Activated T-helper 17 cell treated with anti-CD3 and anti-CD28 coated beads, Interleukin-2, amount 50 U/mL, for 72 hours (primary cell): ENCODE measurements at places on chromosomes 3 and 15.

DNA sequence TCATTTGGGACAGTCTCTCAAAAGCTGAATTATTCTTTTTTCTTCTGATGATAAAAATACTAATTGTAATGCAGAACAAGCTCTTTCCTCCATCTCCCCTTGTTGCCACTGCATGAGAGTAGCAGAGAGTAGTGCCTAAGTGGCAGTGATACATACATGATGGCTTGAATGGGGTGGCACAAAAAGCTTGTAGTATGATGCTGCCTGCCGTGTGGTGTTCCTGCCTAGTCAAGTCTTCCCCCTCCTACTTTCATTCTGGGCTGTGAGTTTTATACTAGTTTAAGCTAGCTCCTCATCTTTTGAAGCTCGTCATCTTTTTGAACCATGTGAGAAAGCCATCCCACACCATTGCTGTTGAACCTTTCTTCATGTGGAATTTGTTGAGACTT is 230.5 kb downstream of the NFKBIZ start:
- peak; percentile 52 for ATAC-seq

- no peak for ATAC-seq
Measured at GRCh38 chr15:65306551-65306950, 2.1 kb downstream of the RNU5B-1 start.

DNA sequence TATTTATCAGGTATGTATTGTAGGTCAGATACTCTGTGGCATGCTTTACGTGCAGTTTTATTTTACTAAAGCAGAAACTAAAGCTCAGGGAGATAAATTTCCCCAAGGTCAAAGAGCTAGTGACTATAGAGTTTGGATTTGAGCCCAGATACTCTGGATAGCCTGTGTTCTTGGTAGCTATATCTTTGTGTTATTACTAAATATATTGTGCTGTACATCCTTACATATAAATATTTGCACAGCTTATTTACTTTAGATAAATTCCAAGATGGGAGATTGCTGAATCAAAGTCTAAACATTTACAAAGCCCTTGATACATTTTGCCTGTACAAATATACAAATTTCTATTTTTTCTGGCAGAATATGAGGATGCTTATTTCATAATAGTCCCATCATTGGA is 660.9 kb upstream of the NAALADL2 start:
- no peak for ATAC-seq

- ATAC-seq: no peak
Measured at GRCh38 chr3:12231431-12231830, 57.4 kb upstream of the PPARG start.

DNA sequence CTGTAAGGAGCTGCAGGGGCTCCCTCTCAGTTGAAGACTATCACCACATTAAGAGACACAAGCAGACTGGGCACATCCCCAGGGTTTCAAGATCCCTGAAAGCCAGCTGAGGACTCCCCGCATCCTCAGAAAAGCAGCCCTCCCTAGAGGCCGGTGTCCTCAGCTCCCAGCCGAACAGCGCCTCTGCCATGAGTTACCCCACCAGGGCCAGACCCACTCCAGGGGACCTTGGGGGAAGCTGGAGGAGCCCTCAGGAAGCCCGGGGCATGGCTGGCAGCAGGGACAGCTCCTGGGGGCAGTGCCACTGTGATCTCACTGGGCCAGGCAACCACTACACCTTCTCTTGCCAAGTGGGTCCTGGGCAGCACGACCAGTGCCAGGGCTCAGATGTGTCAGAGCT is 8.1 kb downstream of the KLF15 start:
- no peak for ATAC-seq

DNA sequence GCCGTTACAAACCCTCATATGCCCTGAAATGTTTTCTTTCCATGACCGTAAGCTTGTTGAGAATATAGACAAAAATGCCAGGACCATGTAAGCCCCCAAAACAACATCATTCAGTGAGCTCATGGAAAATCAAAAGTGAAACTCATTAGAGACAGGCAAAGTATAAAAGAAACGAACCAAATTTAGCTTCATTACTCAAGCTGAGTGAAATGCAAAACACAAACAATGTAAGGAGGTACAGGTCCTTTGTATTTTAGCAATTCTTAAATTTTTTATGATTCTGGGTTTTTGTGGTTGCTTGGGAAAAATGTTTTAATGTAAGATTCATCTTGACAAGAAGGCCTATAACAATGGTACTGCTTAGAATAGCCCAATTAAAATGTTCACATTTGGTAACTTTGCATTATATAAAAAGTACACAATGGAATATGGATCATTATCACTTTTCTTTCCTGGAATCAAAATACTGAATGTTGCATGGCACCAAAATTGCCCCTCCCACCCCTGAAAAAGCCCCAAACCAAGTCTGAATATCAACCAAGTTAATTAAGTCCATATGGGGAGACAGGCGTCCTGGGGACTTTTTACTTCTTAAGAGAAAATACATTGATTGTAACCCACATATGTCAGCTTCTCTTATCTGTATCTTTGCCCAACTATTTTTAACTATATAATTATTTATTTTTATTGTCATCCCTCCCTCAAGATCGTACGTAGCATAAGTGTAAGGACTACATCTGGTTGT is 247.7 kb upstream of the CDIN1 start:
- no peak for ATAC-seq

DNA sequence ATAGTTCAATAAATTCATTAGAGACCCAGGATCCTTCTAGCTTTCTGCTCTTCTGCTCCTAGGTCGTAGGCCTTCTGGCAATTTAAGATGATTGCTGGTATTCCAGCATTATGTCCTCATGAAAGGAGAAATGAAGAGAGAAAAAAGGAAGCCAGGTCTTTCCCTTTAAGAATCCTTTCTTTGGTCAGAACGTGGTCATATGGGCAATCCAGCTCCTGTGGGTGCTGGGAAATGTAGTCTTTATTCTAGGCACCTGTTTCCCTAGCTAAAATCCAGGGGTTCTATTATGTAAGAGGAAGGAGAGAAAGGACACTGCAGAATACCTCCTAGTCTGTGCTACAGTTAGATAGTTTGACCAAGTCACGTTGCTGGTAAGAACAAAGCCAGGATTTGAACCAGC is 35.5 kb upstream of the NR1I2 start:
- ATAC-seq: no peak

DNA sequence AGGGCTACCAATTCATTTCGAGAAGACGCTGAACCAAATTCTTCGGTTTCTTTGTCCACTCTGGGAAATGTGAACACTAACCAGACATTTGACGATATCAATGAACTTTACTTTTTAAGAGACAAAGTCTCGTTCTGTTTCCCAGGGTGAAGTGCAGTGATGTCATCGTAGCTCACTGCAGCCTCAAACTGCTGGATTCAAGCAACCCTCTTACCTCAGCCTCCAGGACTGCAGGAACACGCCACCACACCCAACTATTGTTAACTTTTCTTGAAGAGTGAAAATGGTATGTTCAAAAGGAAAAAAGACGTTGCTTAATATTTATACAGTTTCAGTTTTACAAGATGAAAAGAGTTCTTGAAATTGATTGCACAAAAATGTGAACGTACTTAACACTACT is 30.6 kb downstream of the MB21D2 start:
- ATAC-seq: peak; percentile 69

GRCh38 chr15:91884606-91885005 is 31.1 kb downstream of the SLCO3A1 start:
- ATAC-seq: no peak

DNA sequence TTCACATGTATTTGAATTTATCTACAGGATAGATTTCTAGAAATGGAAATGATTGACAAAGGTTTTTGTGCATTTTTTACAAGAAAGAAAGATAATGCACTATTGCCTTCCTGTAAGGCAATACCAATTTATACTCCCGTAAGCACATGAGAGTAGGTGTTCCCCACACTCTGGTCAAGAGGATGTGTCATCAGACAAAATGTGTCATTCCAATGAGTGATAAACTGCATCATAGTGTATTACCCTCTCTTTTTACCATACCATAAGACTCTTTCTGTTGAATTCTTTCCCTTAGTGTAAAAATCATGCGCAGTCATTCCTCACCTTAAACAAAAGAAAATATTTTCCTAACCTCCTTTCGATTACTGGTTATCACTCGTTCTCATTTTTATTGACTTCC is 251.0 kb downstream of the ROBO1 start:
- ATAC-seq: no peak

- ATAC-seq: no peak
Measured at GRCh38 chr3:118931996-118932395, 102.7 kb downstream of the IGSF11 start.

DNA sequence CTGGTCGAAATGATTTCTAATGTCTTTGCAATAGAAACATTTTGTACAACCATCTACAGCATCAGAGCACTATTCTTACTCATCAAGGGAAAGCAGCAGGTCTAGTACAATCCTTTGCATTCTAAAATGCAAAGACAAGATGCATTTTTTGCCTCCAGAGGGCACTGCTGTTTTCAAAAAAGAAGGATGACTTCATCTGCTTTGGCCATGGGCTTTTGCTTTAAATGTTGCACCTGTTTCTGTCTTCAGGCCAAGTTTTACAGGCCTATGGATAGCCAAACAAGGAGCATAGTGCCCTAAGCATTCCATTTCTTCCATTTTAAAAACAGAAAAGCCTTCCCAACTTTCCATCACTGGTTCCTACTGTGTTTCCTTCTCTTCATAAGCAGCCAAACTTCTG is 3.4 kb downstream of the PARP9 start:
- peak; percentile 44 for ATAC-seq

DNA sequence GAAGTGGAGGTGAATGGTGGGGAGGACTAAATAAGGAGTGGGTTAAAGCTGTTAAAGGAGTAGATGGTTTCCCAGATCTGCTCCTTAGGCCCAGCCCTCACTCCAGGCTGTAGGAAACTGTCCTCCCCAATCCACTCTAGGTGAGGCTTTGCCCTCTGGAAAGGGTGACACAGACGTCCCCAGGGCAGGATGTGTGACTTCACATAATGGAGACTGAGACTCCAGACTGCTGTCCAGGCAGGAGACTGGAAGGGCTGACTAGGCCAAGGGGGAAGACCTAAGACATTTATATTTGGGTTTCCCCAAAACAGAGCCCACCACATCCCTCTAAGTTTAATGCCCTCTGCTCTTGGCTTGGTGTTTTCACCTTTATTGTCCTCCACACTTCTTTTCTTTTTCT is 488.5 kb downstream of the SHQ1 start:
- no peak for ATAC-seq

- no peak for ATAC-seq
Measured at GRCh38 chr15:57329582-57330367, 46.5 kb upstream of the CGNL1 start.

DNA sequence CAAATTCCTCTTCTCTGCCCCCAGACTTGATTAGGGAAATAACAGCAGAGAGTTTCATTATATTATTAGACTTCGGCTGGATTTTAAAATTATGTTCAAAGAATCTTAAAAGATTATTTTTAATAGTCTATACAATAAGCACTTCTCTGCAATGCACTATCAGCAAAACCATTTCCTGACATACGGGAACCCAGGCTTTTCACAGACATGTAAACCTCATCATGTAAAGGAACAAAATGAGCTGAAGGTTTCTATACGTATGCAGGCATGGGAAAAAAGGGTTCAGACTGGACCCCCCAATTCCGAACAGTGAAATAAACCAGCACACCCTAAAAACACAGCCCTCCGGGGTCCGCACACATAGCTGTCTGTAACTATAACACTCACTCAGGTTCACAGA is 77.5 kb upstream of the LMOD3 start:
- no peak for ATAC-seq

DNA sequence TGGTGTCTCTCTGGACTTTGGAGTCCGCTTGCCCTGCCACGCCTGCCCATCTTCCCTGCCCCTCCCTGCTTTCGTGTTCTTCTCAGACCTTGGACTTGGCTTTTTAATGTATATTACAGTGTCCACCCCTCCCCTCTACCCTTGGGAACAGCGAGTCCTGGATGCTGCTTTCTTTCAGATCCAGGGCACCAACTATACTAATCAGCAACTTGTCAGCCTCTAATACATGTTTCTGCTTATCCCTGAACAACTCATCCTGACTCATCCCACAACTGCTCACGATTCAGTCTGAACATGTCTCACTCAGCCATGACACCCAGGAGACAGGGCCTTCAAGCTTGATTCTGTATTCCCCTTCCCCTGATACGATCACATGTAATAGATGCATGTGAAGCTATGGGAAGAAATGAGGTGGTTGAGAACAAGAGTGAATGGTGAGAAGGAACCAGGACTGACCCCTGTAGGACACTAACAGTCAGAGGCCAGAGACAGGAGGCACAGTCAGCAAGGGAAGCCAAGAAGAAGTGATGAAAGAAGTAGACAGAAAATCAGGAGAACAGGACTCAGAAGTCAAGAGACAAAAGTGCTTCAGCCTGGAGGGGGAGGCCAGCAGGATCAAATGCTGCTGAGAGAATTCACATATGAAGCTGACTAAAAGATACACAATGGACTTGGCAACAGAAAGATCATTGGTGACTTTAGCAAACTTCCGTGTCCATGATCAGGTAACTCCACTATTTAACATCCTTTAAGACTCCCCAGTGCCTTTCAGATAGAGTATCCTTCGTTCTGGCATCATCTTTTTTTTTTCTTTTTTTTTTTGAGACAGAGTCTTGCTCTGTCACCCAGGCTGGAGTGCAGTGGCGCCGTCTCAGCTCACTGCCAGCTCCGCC is 35.4 kb downstream of the BCL2L10 start:
- ATAC-seq: peak; percentile 96

DNA sequence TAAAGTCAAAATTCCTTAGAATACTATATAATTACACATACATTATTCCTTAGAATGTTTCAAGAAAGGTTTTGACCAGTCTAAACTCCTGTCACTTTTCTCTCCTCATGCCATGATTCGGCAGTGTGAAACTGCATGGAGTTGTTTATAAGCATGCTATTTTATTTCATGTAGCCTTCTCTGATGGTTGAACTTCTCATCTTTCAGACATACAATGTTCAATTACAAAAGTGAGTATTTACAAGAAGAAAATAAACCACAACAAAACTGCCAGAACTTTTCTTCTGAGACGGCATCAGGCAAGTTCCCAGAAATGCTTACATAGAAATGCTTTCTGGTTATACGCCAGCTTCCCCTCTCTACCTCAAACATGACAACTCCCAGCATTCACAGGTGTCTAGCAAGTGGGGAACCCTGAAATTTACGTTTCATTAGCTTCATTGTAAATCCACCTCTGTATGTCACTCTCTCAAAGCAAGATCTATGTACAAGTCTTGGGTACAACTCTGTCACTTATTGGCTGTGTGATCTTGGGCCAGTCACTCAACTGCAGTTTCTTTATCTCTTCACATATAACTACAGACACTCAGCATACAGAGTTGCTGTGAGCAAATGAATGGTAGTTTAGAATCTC is 42.7 kb downstream of the HDGFL3 start:
- peak; percentile 85 for ATAC-seq
